Right ventricle myocardium inferior (tissue), 1 donor: ENCODE measurements at places on chromosomes 1 and 21. TPM values are rescaled to one million over a fixed set of nuclear protein-coding genes. Genes with fewer than 3 reads are reported as not detected.

DNA sequence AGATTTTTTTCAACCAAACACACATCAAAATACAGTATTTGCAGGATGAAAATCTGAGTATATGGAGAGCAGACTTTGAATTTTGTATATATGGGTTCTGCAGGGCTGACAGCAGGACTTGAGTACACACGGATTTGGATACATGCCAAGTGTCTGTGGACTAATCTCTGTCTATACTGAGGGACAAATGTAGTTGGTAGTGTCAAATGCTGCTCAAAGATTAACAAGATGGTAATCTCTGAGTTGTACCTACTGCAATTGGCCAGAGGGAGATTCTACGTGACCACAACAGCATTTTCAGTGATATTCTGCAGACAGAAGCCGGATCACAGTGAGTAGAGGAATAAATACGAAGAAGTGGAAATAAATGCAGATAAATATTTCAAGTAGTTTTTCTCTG, 43.4 kb downstream of the SHCBP1L start:
- DNase-seq = no peak

- DNase-seq = peak; percentile 67
Observed at GRCh38 chr21:42645211-42646075, 8.0 kb upstream of the PDE9A start.

Gene GBP5
- 0.68 TPM for total RNA-seq

DNA sequence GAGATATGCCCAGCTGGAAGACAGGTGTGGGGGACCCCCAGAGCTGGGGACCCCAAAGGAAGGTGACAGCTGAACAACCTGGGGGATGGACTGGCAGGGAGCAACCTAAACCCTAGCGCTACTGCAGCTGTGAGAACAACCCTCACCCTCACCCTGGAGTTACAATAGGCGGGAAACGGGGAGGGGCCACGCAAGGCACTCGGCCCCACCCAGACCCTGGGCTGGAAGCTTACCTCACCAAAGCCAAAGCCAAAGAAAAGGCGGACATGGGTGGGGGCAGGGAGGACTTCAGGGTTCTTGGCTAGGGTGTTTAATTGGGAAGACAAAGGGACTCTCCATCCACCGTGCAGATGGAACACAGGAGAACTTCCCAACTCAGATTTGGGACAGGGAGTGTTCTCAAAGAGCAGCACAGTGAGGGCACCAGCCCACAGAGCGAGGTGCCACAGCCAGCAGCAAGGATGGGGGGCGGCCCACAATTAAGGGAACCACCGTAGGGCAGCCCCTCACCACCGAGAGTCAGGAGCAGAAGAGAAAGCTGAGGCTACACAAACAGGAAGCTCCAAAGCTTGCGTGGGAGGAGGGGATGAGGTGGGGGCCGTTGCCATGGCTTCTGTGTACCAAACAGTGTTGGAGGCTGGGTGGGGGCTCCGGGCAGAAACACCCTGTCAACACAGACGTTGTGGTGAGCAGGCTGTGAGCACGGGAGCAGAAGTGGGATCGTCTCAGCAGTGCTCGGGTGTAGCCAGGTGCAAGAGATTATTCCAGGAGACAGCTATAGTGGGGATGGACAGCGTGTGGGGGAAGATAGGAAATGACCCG, 1.9 kb downstream of the TAGLN2 start:
- peak; percentile 92 for DNase-seq

- DNase-seq = no peak
Observed at GRCh38 chr1:195738966-195739650, 869.1 kb downstream of the KCNT2 start.

- no peak for DNase-seq
Observed at GRCh38 chr1:94772845-94773244, 47.3 kb upstream of the SLC44A3 start.

- DNase-seq = no peak
Observed at GRCh38 chr1:27686223-27686990, 14.4 kb upstream of the IFI6 start.

GRCh38 chr1:113530021-113530420, 139.7 kb downstream of the MAGI3 start:
- DNase-seq = no peak

- no peak for DNase-seq
Observed at GRCh38 chr1:216750031-216750627, 26.9 kb upstream of the ESRRG start.

DNA sequence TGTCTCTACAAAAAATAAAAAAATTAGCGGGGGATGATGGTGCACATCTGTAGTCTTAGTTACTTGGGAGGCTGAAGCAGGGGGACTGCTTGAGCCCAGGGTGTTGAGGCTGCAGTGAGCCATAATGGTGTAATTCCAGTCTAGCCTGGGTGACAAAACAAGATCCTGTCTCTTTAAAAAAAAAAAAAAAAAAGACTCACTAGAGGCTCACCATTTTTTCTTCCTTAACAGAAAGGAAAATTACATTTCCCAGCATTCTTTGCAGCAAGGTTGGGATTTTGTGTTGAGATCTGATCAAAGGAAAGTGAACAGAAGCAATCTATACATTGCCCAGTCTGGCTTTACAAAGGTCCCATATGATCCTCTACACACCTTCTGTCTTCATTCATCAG, 21.5 kb downstream of the GFI1 start:
- DNase-seq = no peak

DNA sequence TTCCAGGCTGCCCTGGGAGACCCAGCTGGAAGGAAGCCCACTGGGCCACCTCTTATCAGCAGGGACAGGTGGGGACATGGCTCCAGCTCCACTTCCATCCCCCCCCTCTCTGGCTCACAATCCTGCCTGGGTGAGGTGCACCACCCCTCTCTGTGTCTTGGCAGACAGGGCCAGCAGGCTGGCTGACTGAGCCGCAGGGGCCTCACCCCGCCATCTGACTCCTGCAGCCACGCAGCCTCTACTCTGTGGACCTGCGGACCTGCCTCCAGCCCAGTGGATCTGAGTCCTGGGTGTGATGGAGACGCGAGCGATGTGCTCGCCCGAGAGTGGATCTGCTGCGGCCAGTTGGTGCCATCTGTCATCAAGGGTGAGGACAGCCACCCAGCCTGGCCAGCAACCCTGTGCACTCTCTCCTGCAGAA, 30.1 kb downstream of the RCC2 start:
- DNase-seq = no peak

GRCh38 chr1:233361876-233362275, 34.4 kb downstream of the MAP3K21 start:
- no peak for DNase-seq

DNA sequence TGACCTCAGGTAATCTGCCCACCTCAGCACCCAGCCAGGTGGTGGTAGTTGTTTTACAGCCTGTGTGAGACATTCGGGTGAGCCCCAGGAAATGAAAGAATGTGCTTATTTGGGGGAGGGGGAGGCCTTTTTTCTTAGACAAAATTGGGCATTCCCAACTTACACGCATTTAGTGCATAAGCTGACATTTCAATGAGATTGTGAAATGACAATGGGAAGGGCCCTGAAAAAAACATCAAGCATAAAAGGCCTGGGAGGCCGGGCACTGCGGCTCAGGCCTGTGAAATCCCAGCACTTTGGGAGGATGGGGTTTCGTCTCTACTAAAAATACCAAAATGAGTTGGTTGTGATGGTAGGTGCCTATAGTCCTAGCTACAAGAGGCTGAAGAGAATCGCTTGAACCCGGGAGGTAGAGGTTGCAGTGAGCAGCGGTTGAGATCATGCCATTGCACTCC, 5.0 kb downstream of the GAS5 start:
- DNase-seq = no peak

GRCh38 chr1:172002725-172003345, 161.5 kb downstream of the DNM3 start:
- DNase-seq = no peak
